Activated naive CD8-positive, alpha-beta T cell treated with anti-CD3 and anti-CD28 coated beads for 36 hours (primary cell): ENCODE measurements at places on chromosomes 3 and 15. TPM values are rescaled to one million over a fixed set of nuclear protein-coding genes. Genes with fewer than 3 reads are reported as not detected.

Gene PPP1R14D
- total RNA-seq = not detected

Gene PLA2G4F
- total RNA-seq = not detected

Gene CCDC174
- 16.1 TPM for total RNA-seq

Gene ALS2CL
- total RNA-seq = 1.3 TPM

Gene REC114
- total RNA-seq = not detected

Gene STAB1
- 0.10 TPM for total RNA-seq

Gene TPRG1
- 1.1 TPM for total RNA-seq

Gene LRRIQ4
- 0.49 TPM for total RNA-seq

Gene GRAMD1C
- 0.21 TPM for total RNA-seq

GRCh38 chr3:181316482-181316881 is 326.9 kb upstream of the DNAJC19 start:
- no peak for DNase-seq

GRCh38 chr3:4271834-4272233 is 31.3 kb upstream of the SETMAR start:
- DNase-seq = no peak

- no peak for DNase-seq
Observed at GRCh38 chr3:49032646-49033304, 3.6 kb upstream of the IMPDH2 start.

- no peak for DNase-seq
Observed at GRCh38 chr3:172271386-172271976, 176.8 kb downstream of the GHSR start.

DNA sequence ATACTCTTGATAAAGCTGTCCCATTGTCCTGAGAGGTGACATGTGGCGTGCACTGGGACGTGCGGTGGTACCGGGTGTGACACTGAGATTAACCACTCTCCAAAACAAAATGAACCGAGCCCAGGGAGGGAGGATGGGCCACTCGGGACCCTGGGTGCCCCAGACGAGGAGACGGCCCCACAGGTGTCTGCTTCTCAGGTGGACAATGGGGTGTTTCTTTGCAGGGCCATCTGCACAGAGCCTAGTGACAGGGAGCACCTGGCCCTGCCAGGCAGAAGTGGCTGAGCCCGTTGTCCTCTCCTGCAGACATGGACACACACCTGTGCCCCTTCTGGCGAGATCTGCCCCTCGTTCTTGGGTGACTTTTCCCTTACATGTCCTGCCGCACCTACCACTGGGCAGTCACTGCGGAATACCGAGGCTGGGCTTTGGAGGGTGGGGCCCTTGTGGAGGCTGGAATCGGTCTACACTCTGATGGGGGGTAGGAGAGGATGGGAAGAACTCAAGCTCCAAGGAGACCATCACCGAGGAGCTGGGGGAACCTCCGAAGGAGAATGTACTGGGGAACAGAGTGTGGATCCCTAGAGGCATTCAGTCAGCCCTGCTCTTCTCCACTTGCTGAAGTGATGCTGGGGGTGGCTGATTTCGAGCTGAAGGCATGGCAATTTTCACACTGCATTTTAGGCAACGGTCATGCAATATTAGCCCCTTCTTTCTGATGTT is 153.5 kb downstream of the ATP10A start:
- no peak for DNase-seq

- DNase-seq = no peak
Observed at GRCh38 chr3:144364737-144365136, 393.1 kb downstream of the DIPK2A start.

DNA sequence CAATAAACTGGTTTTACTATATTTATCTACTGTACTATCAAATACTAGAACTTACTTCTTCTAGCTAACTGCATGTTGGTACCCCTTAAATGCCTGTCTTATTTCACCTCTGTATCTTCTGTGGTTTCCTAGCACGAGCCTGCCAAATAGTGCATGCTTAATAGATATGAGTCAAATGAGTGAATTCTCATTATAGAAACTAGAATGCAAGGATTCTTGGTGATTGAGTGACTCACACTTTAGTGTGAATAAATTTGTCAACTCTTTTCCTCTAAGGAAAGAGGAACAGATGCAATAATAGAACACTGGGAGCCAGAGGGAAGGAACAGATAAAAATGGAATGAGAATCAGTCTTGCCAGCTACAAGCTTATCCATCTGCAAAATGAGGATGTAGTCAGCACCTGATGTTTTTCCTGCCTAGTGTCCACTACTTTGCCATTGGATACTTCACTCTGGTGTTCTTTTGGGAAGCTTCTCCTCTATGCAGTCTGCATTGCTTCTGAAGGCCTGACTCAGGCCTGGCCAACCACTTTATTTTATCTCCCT is 189.1 kb upstream of the CADPS start:
- no peak for DNase-seq

- no peak for DNase-seq
Observed at GRCh38 chr3:60528651-60529050, 722.6 kb downstream of the FHIT start.

DNA sequence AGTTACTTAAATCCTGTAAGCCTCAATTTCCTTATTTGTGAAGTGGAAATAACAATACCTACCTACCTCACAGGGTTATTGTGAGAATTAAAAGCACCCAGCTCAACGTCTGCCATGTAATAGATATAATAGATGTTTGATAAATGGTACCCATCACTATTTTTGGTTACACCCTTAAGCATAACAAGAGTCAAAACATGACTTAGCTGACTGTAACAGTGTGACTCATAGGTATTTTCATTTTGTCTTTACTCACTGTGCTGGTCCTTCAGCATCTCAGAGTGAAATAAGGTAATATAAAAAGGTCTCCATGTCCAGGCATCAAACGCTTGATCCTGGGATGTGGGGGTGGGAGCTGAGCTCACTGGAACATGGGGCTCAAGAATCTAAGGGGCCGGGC is 3.1 kb downstream of the CPLX3 start:
- no peak for DNase-seq

GRCh38 chr3:195194559-195195206 is 76.3 kb downstream of the XXYLT1 start:
- DNase-seq = no peak

GRCh38 chr3:45896956-45897355 is 10.6 kb downstream of the CCR9 start:
- no peak for DNase-seq

DNA sequence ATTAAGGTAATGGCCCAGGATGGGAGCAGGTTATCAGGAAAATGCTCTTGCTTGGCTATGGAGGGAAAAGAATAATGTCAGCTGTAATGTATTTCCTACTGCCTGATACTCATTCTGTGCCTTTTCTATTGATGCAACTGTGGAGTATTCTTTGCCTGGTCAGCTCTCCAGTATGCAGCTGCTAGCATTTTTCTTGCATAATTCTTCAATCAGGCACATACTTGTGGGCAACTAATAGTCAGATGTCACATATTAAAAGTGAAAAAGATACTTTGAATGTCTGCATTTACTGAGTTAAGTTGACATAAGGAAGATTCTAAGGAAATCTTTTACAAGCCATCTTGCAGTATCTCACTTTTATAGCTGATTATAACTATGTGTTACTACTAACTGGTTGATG is 29.5 kb downstream of the CD80 start:
- no peak for DNase-seq

DNA sequence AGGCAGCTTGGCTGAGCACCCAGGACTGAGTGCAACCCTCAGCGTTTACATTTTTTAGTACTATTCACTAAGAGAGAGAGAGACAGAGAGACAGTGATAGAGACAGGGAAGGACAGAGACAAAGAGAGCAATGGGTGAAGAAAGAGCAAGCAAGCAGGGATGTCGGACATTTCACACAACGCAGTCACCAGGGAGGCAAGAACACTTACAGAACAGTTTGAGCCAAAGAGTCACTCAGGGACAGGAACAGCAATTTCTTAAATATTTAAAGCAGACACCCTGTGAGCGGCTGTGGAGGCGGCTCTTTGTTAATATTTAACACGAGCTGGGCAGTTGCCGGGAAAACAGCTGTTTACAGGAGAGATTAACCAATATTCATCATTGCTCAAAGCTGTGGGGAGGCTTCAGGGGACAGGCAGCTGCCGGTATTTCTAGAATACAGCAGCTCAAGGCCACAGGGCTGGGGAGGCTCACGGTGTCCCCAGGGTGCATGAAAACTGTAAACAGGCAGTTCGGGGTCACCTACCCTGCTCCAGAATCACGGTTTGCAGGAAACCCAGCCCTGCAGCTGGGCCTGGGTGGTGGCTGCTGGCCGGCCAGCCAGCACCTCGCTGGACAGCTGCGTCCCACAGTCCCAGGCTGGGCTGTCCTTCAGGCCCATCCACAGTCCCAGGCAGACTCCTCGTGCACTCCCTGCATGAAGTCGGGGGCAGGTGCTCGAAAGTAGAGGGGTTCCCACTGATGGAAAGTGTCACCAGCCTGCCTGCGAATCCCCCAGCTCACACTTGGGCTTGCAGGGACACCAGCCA is 38.8 kb upstream of the PCSK6 start:
- no peak for DNase-seq

GRCh38 chr3:107892955-107893624 is 197.7 kb downstream of the CD47 start:
- DNase-seq = no peak

GRCh38 chr15:48177383-48177765 is 721 bp downstream of the MYEF2 start:
- no peak for DNase-seq

GRCh38 chr15:71509139-71509538 is 301.2 kb upstream of the NR2E3 start:
- DNase-seq = no peak

GRCh38 chr15:100569391-100569790 is 32.6 kb downstream of the LINS1 start:
- DNase-seq = no peak

GRCh38 chr3:156725682-156726081 is 51.3 kb downstream of the TIPARP start:
- DNase-seq = no peak

DNA sequence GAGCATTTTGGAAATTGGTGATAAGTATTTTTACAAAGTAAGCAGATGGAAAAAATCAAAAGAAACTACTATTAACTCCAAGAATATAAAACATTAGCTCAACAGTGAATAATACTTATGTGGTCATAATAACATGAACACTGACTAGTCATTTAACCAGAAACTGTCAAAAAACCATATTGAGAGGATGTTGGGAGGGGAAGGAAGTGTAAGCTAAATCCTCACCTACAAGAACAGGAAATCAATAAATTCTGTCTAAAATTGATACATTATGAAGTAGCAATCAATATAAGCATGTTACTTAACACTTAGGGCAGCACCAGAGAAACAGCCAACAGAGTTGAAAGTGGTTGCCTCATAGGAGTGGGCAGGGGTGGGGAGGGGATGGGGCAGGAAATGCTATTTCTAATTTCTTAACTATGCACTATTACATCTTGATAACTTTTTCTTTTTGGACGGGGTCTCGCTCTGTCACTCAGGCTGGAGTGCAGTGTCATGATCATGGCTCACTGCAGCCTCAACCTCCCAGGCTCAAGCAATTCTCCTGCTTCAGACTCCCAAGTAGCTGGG is 41.7 kb downstream of the CCR3 start:
- DNase-seq = no peak

GRCh38 chr3:28057539-28057938 is 183.9 kb upstream of the CMC1 start:
- DNase-seq = no peak

DNA sequence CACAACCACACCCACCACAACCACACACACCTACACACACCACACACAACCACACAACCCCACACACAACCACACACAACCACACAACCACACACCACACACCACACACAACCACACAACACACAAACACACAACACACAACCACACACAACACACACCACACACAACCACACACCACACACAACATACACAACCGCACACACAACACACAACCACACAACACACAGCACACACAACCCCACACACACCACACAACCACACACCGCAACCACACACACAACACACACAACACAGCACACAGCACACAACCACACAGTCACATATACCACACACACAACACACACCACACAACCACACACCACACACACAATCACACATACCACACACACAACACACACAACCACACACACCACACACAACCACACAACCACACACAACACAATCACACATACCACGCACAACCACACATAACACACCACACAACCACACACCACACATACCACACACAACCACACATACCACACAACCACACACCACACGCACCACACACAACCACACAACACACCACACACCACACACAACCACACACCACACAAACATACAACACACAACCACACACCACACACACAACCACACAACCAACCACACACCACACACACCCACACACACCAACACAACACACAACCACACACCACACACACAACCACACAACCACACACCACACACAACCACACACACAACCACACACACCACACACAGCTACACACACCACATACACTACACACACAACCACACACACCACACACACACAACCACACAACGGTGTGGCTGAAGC is 23.7 kb downstream of the CPN2 start:
- DNase-seq = no peak

GRCh38 chr15:78676424-78677110 is 35.6 kb upstream of the CHRNB4 start:
- DNase-seq = no peak

GRCh38 chr3:139460076-139460475 is 16.2 kb downstream of the RBP2 start:
- DNase-seq = no peak

GRCh38 chr3:50674349-50675178 is at the start of gene DOCK3:
Gene DOCK3 (plus strand): TSS chr3:50674927. CDS start chr3:50675264, 337 bp downstream.
- peak; percentile 77 for DNase-seq

DNA sequence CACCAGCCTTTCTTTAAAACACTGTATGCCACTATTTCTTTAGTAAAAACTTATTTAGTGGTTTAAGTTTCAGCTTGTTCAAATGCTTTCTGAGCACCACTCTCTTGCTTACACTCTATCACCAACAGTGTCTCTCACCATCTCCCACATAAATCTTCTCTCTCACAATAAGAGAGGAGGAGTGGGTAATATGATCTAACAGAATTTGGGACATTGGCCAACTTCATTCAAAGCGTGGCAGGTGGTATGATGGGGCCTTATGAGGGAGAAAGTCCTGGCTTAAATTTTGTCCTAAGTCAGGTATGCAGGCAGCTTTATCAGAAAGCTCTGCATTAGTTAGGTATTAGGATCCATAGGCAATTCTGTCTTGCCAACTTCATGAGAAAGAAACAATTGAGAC is 1132.5 kb downstream of the TUSC7 start:
- no peak for DNase-seq

- no peak for DNase-seq
Observed at GRCh38 chr3:47421741-47422649, 41.2 kb downstream of the PTPN23 start.
